Stromal cell of bone marrow (primary cell): ENCODE measurements at places on chromosomes 12 and 14.

GRCh38 chr14:27199272-27199671, 601.4 kb upstream of the NOVA1 start:
- DNase-seq: no peak

DNA sequence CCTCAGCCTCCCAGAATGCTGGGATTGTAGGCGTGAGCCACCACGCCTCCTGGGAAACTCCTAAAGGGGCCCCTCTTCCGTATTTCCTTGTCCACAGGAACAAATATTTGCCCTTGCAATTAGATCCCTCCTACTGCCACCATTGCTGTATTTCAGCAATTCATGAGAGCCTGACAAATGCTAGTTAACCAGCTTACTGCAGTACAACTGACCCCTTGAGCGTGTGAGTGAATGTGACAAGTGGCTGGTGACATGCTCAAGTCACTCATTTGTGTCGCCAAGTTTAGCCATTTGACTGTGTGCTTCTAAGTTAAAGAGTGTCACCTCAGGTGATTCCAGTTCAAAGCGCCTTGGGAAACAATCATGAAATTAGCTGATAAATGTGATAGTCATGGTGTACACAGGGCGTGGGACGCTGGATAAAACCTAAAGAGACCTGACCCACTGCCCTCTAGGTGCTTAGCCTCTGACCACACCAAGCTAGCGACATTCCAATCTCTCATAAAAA, 56.1 kb upstream of the MAP1LC3B2 start:
- DNase-seq: no peak

GRCh38 chr14:68320495-68320894, 472.4 kb downstream of the ZFP36L1 start:
- no peak for DNase-seq

- DNase-seq: peak; percentile 45
These were observed 58.3 kb downstream of the SIX1 start for GRCh38 chr14:60590991-60591414.

DNA sequence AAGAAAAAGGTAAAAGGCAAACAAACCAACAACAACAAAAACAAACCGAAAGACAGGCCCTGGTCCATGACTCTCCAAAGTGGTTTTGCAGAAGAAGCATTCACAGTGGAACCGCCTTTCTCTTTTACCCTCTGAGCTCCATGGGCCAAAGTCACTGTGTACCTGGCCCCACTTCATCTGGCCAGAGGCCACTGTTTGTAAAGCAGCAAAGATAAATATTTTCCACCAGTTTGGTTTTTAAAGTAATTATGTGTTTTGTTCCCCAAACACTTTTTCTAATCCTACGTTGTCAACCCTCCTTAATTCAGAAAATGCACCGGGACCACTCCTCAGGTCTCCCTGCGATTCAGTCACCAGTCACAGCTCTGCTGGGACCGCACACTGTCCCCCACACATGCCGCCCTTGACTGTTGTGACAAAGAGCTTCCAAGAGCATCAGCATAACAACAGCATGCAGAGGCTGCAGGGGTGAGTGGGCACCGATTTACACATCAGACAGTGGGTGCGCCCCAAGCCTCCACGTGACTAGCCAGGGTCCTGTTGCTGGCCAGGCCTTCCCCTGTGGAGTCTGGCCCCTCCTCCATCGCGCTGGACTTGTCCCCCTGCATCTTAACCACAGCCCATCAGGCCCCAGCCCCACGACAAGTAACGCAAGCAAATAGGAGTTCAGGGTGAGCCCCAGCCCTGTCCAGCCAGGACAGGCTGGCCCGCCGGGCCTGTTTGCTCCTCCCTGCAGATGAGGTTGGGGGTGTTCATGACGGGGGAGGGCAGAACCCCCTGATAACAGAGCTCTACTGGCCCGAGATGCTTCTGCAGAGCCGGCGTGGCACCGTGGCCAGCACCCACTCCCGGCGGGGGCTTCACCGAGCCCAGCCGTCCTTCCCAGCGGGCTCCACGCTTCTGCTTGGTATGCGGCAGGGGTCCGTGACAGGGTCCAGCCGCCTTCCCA, 65.2 kb upstream of the DIO3 start:
- DNase-seq: no peak

DNA sequence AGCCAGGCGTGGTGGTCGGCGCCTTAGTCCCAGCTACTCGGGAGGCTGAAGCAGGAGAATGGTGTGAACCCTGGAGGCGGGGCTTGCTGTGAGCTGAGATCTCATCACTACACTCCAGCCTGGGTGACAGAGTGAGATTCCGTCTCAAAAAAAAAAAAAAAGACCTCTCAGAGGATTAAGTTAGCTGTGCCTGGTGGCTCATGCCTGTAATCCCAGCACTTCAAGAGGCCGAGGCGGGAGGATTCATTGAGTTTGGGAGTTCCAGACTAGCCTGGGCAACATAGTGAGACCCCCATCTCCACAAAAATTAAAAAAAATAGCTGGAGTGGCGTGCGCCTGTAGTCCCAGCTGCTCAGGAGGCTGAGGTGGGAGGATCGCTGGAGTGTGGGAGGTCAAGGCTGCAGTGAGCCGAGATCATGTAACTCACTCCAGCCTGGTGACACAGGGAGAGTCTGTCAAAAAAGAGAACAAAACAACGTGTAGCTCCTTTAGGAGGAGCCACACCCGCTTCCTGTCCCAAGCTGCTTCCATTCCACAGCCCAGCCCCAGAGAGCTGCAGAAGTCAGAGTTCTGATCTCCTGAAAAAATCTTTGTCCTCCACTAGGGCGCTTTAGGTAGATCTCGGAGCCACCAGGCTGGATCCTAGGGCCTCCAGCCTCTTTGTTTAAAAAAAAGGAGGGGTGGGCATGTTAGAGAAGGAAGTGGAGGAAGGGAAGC, 11.5 kb upstream of the ULK1 start:
- DNase-seq: no peak

DNA sequence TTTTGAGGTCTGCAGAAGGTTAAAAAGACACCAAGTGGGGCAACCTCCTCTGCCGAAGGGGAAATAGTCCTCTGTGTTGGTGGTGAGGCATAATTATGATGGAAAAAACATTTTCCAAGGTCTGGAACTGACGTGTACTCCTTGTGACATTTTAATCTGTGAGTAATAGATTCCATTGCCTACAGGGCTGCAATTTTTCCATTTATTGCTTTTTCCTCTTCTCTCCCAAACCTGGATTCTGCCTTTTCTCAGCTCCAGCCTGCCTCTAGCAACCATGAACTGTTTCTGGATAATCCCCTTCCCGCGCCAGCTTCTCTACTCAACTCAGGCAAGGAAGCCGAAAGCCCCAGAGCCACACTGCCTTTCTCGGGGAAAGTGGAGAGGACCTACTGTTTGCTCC, 230.1 kb upstream of the PLXNC1 start:
- DNase-seq: peak; percentile 89

DNA sequence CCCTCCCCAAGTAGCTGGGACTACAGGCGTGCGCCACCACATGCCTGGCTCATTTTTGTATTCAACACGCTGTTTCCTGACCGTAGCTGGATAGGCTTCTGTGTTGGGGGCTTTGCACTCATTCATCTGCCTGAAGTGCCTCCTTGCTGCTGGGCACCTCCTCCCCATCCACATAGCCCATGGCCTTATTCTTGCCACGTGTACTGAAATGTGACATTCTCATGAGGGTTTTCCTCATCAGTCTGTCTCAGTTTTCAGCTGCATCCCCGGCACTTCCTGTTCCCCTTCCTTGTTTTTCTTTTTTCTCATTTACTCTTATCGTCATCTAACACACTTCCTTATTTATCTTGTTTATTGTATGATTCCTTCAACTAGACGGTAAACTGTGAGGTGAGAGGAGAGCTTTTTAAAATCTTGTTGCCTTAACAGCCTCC, 36.6 kb downstream of the RCOR1 start:
- DNase-seq: no peak

DNA sequence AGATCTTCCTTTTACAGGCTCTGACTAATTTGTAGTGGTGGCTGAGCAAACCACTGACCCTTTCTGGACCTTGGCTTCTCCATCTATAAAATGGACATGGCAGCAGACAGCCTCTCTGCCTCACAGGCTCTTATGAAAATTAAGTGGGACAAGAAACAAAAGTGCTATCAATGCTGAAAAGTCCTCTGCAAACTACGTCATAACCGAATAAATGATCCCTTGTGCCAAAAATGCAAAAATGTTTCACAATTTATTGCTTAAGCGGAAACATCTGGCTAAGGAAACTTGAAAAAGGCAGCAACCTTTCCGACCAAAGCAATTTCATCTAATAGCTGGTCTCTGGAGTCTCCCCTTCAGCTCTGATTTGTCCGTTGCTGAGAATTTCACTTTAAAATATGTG, 108.5 kb upstream of the PLXNC1 start:
- no peak for DNase-seq

DNA sequence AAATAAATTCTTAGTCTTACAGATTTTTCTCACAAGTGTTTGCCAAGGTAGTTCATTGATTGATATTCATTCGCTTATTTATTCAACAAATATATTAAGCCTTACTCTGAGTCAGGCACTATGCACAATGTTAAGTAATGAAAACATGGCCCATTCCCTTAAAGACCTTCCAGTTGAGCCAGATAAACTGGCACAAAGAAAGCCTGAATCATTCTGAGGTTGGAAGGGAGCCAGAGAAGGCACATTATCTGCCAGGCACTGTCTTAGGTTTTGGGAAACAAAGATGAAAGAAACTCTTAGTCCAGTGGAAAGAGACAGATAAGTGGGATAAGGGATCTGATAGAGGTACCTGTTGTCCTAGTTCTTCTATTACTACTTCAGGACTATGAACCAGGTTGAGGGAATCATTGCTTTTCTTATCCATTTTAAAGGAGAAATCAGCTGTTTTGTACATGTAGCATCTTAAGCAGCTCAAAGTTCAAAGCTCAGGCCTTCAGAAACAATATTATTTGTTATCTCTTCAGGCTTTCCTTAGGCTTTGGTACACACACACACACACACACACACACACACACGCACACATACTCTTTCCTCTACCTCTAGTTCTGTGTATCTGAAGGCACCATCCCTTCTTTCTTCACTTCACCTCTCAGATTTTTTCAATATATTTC, 27.0 kb downstream of the PDE6H start:
- peak; percentile 17 for DNase-seq

GRCh38 chr12:105083031-105083430, 1.2 kb downstream of the ALDH1L2 start:
- DNase-seq: no peak

DNA sequence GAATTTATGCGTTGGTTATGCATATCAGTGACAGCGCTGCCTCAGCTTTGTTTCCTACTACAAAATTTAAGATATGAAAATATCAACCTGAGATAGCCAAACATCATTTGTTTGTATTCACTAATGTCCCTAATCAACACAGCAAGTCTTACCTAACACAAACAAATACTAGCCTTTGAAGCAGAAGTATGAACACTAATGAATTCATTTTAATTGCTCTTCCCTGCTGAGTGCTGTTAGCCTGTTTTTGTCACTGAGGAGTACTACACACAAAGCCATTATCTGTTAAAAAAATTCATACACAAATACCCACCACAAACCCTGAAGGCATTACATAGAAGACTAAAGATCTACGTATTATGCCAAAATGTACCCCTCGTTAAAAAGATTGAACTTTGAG, 150.8 kb downstream of the HELB start:
- no peak for DNase-seq

DNA sequence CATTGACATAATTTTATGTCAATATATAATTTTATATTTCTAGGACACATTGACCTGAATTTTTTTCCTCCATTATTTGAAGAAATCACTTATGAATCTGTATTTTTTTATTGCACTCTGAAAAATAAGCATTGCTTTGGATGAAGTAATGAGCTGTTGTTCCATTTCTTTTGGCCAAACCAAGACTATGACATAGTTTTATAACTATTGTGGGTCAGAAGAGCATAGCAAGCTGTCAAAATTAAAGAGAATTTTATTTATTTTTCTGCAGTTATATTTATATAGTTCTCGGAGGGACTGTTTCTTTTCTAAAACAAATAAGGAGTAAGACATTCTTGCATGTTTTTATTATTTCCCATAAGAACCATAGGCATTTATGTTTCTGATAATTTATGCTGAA, 8.5 kb downstream of the C12orf75 start:
- no peak for DNase-seq

- no peak for DNase-seq
These were observed 11.5 kb downstream of the GNS start for GRCh38 chr12:64747695-64748094.

DNA sequence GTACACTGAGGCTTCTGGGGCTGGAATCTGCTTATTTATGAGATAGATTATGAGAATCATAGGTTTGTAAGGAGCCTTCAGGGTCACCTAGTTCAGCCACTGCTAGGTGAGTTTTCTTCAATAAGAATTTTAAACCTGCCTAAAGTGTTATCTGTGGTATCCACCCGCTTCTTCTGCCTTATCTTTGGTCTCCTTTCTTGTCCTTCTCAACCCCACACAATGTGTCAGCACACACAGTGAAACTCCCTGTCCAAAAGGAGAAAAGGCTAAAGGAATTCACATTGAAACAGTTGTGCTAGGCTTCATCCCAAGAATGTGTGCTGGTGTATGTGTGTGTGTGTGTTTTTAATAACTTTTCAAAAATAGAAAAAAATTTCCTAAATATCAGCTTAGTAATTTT, 259.3 kb upstream of the BTG1 start:
- no peak for DNase-seq

DNA sequence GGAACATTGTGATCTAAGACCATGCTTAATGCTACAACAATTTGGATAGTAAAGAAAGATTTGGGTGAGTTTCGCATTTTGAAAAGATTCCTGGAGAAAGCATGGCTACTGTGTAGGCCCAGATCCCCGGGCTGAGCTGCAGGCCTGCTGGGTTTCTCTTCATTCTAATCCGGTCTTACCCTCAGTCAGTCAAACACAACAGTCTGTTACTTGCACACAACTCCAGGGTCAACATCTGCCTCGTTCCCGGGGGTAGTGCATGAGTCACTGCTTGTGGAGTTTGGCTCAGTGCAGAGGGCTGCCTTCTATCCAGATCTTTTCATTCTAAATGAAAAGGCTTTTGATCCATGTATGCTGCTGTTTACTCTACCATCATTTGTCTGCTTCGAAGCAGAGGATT, 60.4 kb upstream of the SEL1L start:
- DNase-seq: no peak

DNA sequence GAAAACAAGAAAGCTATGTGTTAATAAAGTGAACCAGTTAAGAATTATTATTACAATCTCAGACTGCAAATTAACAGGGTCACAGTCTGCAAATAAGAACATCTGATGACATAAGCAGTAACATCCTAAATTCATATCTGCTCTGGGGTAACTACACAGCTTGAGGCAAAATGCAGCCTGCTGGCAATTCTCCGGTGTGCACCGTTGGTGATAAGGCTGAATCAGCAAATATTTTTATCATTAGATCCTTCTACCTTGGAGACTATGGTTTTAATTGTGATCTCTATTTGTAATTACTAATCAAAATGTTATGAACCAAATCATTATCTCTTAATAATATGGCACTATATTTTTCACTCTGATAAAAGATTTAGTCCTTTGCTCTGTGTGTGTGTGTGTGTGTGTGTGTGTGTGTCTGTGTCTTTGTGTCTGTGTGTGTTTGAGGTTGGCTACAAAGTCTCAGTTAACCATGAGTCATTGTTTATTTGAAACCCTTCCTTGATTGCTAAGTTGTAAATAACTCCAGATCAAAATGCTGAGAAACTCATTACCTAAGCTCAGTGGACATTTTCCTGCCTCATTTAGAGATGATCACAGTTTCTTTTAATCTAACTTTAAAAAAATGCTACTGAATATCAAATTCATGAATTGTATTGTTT, 442.6 kb downstream of the GXYLT1 start:
- no peak for DNase-seq

- peak; percentile 45 for DNase-seq
These were observed 7.8 kb upstream of the DTD2 start for GRCh38 chr14:31465111-31465510.

- no peak for DNase-seq
These were observed 81.1 kb downstream of the ESR2 start for GRCh38 chr14:64213086-64213485.

- no peak for DNase-seq
These were observed 1.7 kb downstream of the LARP4 start for GRCh38 chr12:50402264-50403000.
